ENCODE measurements at places on chromosomes 7 and 10.

DNA sequence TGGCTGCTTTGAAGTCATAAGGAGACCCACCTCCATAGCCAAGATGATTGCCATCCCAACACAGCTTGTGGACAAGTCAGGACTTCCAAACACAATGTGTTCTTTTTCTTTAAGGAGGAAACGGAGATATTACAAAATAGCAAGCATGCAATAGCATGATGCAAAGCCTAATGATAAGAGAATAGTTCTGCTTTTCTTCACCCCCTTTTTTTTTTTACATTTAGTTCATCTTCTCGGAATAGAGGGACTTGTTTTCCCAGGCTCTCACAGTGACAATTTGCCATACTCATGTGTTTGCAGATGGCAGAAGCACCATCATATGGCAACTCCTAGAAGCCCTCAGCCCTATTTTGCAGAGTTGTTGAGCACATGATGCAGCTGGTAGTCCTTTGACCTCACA, 119.8 kb downstream of the ITGB8 start:
- DNase-seq: no peak

DNA sequence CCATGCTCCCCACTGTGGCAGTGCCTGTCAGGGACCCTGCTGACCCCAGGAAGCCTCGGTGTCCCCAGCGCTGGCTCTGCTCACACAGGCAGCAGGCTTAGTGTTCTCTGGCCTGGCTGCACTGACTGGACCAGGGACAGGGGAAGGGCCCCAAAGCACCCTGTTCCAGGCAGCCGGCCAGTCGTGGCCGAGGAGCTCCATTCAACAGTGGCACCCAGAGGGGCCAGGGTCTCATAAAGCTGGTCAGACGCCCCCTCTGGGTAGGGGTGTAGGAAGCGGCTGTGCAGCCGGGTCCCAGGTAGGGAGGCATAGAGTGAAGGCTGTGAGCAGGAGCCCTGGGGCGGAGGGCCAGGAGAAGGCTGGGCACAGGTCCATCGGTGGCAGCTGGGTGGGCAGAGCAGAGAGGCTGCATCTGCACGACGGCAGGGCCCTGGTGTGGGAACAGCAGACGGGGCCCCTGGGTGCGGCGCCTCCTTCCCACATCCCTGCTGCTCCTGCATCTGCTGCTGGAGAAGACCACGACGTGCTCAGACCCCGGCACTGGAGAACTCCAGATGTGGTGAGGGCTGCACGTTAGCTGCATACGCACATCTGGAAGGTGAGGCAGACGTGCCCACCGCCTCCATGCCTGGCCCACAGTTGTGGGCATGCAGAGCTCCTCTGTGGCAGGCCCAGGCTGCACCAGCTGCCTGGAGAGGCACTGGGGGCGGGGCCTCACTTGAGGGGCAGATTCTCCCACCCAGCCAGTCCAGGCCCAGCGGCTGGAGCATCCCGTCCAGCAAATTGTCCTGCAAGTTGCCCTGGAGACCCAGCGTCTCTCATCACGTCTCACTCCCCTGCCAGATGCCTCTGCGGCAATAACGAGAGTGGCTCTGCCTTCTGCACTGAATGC, 25.1 kb downstream of the MNX1 start:
- no peak for DNase-seq

DNA sequence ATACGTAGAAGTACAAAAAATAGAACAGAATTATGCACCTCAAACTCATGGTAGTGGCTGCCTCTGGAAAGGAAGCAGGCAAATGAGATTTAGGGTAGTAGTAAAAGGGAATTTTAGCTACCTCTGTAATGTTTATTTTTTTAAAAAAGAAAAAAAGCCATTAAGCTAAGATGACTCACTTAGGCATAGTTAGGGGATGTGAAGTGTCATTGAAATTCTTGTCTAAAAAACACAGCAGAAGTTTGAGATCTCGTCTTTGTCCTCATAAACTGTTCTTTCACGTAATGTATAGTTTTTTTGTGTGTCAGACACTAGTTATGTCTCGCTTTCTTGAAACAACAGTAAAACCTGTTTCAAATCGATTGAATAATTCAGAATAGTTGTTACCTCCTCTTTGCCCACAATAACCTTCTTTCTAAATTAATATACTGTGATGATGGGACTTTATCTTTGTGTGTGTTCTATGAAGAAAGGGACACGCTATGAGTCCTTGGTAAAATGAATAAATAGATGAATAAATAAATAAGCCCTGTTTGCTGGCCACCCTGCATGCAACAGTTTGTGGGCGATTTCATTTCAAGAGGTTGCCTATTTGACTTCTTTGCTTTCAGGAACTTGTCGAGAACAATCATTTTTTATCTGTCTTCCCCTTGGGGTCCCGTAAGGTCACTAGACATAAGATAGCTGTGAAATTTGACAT, 14.5 kb upstream of the FBXW4 start:
- DNase-seq: no peak

- DNase-seq: no peak
These were observed 17.8 kb upstream of the WDR11 start for GRCh38 chr10:120833222-120833928.

DNA sequence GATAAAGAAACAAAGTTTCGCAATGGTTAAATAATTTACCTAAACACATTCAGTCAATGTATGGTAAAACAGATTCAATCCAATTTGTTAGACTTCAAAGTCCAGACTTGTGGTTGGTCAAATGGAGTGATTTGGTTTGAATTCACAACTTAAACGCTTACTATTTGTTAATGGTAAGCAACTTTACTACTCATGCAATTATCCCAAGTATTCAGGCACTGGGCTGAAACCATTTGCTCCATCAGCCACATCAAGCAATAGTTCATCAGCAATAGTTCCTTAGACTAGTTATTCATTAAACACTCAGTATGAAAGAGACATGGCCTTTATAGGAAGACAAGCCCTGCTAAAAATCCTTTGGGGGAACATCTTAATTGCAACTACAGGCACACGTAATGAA, 253.0 kb downstream of the AGMO start:
- no peak for DNase-seq

- DNase-seq: no peak
These were observed 183.4 kb downstream of the PTPN20 start for GRCh38 chr10:47094636-47095035.

DNA sequence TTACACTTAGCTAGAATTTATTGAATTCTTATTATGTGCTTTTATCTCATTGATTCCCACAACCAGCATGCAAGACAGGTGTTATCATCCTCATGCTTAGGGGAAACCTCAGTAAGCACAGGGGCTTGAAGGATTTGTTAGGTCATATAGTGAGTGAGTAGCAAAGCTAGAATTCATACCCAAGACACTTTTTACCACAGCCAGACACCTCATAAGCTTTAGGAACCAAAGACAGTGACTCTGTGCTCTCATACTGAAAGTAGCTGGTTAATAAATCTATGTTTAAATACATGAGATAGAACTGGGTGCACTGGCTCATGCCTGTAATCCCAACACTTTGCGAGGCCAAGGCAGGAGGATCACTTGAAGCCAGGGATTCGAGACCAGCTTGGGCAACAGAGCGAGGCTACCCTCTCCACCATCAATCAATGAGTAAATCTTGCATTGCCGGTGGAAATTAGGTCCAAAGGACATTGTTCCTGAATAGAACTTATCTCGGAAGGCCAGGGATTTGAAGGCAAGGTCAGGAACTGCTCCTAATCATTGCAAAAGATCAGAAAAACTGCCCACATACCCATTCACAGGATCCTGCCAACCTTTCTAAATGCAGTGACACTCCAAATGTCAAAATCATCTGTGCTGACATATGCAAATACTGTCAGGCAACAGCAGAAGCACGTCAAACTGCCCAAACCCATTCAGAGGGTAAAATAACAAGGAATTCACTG, 523.5 kb downstream of the PARD3 start:
- no peak for DNase-seq

DNA sequence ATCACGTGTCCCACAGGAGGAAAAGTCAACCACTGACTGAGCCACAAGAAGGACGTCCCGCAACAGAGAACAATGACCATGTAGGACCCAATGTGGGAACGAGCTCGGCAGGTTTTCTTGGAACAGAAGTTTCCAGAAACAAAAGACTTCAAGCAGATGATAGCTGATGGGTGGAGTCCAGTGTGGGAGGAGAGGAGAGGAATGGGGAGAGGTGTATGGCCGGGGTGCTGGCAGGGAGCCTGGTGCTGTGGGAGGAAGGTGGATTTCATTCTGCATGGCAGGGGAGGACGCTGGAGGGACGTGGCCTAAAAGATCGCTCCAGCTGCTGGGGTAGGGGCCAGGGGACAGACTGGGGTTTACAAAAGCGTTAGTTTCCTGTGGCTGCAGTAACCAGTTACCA, 48.5 kb upstream of the LMTK2 start:
- DNase-seq: no peak

GRCh38 chr7:77665161-77665560, 31.1 kb upstream of the RSBN1L start:
- no peak for DNase-seq

DNA sequence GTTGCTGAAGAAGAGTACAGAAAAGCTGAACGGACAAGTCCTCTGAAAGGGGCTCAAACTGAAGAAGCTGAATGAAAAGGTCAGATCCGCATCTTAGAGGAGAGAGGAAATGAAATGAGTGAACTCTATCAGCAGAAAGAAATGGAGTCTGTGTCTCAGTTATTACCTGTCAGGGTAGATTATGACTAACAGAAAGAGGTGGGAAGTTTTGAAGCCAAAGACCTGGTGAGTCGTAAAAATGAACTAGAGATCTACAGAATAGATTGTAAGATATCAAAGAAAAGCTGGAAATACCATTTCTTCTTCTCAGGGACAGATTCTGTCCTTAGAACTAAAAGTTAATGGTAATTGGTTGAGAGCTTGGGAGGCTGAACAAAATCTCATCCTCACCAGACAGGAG, 11.1 kb upstream of the MBL2 start:
- DNase-seq: no peak

- DNase-seq: no peak
These were observed 275.4 kb downstream of the GLRX3 start for GRCh38 chr10:130411496-130412085.

DNA sequence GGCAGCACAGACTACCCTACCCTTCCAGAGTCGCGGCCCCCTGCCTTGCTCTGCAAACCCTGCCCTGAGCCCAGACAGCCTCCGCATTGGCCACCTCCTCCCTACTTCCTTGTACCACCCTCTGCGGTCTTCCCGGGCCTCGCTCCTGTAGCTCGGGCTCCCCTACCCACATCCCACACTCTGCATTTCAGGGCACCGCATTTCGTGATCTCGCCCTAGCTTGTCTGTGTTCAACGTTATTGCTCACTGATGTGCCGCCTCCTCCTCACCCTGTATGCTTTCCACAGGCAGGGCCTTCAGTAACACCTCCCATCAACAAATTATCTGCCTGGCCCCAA, 6.6 kb downstream of the PDIA4 start:
- no peak for DNase-seq

DNA sequence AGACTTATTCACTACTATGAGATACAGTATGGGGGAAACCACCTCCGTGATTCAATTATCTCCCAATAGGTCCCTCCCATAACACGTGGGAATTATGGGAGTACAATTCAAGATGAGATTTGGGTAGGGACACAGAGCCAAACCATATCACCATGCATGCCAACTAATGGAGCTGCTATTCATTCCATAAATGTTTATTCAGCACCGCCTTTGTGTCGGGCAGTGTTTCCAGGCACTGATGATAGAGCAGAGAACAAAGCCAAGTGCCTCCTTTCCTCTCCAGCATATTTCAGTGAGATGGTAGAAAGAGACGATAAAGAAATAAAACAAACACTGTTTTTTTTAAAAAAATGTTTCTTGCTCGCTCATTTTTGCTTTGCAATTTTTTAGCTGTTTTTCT, 295.9 kb upstream of the FOXK1 start:
- DNase-seq: no peak

DNA sequence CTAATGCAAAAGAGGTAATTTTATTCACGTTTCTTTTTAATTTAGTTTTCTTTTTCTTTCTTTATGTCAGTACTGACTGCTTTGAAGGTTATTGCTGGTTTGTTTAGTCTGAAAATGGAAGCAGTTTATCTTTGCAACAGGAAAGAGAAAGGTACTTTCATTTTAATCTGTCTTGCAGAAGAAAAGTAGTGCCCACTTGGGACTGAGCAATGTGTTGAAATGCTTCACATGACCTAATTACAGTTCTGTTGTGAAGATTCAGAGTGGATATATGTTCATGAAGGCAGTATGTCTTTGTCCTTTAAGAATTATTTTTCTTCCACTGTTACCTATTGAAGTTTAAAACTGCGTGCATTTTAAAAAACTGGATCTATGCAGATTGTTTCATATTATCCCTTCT, 80.1 kb downstream of the ANKIB1 start:
- DNase-seq: no peak

GRCh38 chr10:3588816-3589215, 196.2 kb downstream of the KLF6 start:
- DNase-seq: no peak

- DNase-seq: no peak
These were observed 488.6 kb upstream of the PODXL start for GRCh38 chr7:132045002-132045401.

GRCh38 chr7:7703427-7703826, 15.0 kb downstream of the RPA3 start:
- DNase-seq: no peak

DNA sequence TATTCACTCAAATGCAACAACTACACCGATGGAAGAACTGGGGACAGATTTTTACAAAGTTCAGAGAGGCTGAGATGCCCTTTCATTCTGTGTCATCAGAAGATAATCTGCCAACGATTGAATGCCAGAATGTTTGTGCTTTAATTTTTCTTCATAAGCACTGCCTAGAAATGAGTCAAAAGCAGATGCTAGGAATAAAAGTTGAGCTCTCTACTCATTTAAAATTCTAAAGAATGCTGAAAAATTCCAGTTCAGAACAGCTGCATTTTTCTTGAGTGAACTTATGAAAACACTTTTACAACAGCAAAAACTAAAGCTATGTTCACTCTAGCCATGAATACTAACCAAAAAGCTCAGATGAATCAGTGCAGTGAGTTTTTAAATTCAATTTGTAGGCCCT, 22.3 kb upstream of the FAM133B start:
- no peak for DNase-seq

- DNase-seq: no peak
These were observed 31.2 kb upstream of the ZNF438 start for GRCh38 chr10:31062856-31063255.

DNA sequence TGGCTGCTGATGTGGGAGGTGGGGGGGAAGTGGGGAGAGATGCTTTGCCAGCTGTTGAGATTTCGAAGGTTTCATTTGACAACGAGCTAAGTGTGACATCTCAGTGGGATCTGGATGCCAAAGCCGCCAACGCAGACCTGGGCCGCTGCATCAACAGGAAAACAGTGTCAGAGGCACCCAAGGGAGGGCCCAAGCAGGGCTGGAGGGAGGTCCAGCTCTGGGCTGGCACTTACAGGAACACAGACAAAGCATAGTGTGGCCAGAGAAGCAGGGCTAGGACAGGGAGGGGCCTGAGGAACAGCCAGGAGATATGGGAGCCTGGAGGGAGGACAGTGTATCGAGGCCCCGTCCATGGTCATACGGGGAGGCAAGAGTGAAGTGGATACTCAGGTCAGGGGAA, 73.1 kb downstream of the GTF2IRD1 start:
- DNase-seq: no peak

GRCh38 chr10:12656518-12657142, 307.3 kb downstream of the CAMK1D start:
- no peak for DNase-seq
